PC-3 (cell line): ENCODE measurements at places on chromosomes 5 and 9. TPM values are rescaled to one million over a fixed set of nuclear protein-coding genes. Genes with fewer than 3 reads are reported as not detected.

DNA sequence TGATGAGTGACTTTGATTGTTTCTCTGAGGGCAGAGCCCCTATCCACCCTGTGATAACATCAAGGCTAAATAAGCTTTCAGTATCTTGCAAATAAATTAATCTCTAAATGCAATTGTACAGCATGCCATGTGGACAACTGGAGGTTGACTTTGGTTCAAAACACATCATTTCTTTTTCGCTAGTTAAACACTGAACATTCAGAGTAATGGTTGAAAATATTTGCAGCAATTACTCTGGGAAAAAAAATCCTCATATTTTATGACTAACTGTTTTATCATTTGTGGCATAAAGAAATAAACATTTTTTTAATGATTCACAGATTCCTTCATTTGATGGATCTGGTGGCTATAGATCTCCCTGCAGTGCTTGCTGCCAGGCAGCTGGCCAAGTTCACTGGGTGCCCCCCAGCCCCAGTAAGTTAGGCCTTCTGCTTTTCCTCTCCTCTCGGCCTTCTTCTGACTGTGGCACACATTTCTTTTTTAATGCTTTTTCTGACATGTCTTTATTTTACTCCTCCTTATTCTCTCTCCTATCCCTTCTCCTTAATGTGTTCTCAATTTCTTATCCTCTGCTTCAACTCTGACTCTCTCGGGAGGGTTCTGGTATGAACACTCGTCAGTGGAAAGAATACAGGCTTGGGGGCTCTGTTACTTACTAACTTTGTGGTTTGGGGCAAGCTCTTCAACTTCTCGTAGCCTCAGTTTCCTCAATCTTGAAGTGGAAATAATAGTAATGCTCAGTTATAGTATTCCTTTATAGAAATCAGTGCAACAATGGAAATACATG, 69.6 kb downstream of the ADAMTSL1 start:
- peak; percentile 81 for DNase-seq
- no peak overlapping the region for H3K4me3 ChIP-seq
- no peaks in the 10 kb centered on the region for H3K36me3 ChIP-seq
- peak overlapping the region; percentile 95 for H3K27ac ChIP-seq

DNA sequence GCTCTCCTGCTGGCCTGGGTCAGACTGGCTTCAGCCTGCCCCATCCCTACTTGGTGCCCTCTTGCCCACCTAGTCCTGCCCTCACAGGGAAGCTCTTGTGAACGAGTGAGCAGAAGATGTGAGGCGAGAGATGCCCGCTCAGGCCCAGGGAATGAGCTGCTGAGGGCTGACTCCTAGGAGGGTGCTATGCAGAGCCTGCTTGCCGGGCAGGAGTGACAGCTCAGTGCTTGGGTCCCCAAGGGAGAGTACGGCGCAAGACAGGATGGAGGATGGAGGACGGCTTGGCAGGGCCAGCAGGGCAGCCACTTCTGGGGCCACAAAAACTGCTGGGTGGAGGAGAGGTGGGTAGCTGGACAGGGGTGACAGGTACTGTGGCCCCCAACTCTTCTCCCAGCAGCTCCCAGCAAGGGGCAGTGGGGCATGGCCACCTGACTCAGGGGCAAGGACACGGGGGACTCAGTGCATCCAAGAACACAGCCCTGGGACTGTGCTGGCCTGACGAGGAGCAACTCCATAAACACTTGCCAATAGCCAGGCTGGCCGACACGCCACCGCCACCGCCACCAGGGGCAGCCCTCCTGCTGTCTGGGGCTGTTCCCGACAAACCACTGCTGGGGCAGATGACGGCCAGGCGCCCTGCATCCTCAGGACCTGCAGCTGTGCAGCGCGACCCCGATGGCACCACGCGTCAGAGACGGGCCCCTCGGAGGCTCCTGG, 55.6 kb upstream of the UBAC1 start:
- H3K4me1 ChIP-seq, result no peaks in the 10 kb centered on the region
- H3K36me3 ChIP-seq, result no peaks in the 10 kb centered on the region
- H3K27ac ChIP-seq, result no peak overlapping the region
- H3K4me3 ChIP-seq, result no peak overlapping the region

F12 gene
- total RNA-seq, result 31.0 and 36.8 TPM in 2 replicates

DNA sequence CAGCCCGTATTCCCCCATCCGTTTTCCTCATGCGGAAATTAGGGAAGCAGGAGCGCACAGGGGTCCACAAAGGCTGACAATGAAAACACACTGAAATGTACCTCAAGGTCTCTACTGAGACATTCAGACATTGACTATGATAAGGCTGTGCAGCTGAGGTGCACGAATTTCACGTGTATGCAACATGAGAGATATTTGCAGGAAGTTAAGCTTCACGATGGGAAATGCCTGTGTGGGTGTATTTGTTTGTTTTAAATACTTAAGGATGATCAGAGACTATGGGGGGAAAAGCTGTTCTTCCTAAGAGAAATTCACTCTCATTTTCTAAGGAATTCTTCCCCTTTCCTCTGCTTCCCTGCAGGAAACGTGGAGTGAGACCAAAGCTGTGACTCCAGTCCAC, 2.6 kb upstream of the SPATA31E1 start:
- no peak for DNase-seq
- H3K27ac ChIP-seq, result no peak overlapping the region
- H3K4me3 ChIP-seq, result no peak overlapping the region
- peaks cover 9% of the 10 kb centered on the region; the same call in 1 of the 2 replicates for H3K4me1 ChIP-seq
- H3K27me3 ChIP-seq, result no peaks in the 10 kb centered on the region
